Fibroblast of skin of right biceps (primary cell): ENCODE measurements at places on chromosomes 2 and 18.

GRCh38 chr2:181183878-181184542, 203.6 kb downstream of the UBE2E3 start:
- no peak for DNase-seq

- peak; percentile 58 for DNase-seq
Observed at GRCh38 chr2:36633470-36634092, 35.6 kb upstream of the FEZ2 start.

GRCh38 chr18:27604583-27604982, 419.5 kb upstream of the CHST9 start:
- DNase-seq: peak; percentile 6

GRCh38 chr2:64212801-64213321, 68.6 kb upstream of the PELI1 start:
- DNase-seq: peak; percentile 57

GRCh38 chr2:52084759-52085158, 1052.8 kb upstream of the NRXN1 start:
- peak; percentile 53 for DNase-seq

DNA sequence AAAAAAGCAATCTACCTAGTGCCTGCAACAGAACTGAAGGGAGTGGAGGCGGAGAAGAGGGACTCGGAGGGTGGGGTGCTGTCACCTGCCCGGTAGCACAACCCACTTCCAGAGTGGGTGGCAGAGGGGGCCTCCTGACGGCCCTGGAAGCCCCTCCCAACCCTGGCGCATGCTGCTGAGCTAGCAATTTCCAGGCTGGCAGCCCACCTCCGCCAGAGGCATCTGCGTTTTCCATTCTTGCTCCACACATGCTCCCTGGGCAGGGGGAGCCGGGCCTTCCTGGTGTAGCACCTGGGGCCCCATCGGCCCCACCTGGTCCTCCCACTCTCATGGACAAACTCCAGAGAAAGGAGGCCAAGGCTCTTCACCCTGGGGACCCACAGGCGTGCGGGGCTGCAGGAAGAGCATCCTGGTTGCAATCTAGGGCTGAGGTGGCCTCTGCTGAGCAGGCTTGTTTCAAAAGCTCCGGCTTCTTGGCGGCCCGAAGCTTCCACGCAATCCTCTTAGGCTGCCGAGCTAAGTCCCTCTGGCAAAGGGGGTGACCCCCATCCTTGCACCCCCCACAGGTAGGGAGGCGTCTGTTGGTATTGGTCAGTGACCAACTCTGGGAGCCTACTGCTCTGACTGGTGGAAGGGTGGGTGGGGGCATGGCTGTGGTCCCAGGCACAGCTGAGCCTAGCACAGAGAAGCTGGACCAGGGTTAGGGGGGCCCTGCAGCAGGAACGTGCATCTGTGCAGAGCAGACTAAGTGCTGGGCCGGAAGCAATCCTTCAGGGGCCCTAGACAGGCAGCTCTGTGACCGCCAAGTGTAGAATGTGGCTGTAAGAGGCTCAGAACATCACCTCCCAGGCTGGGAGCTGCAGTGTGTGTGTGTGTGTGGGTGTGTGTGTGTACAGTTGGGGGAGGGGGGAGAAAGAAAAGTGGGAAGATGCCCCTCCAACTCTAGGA, 2.6 kb downstream of the HS6ST1 start:
- peak; percentile 77 for DNase-seq

DNA sequence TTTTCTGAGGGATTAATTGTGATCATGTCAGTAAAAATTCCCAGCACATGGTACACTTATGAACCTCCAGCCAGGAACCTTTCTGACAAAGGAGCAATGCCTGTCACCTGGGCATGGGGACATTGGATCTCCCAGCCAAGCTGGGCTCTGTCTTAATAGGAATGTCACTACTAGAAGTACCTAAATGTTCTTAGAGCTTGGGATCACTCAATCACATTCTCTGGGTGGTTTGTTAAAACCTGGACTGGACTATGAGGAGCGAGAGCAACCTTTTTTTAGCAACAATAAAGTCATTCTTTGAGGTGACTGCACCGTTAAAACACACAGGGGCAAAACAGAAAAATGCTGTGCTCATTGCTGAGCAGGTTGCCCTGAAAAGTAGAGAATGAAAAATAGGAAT, 6.4 kb upstream of the PPP1CB start:
- DNase-seq: no peak

- peak; percentile 43 for DNase-seq
Observed at GRCh38 chr18:44803019-44803650, 122.4 kb downstream of the SETBP1 start.

GRCh38 chr2:30948857-30949256, 141.6 kb upstream of the CAPN13 start:
- DNase-seq: no peak

DNA sequence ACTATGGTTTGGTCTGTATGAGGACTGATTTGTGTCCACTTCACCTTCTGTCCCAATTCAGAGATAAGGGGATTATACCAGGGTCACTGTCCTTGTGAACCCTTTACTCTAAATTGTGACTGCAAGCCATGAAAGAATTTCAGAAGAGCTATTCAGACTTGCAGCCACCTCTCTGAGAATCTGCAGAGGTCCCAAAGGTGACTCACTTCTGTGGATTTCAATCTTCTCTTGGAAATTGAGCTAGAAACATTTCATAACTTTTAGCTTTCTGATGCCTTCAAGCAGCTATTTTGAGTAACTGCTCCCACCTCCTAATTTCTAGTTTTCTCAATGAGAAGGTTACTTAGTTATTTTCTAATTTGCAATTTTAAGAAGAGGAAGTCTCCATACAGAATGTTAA, 1242.4 kb upstream of the ACVR2A start:
- DNase-seq: peak; percentile 75

DNA sequence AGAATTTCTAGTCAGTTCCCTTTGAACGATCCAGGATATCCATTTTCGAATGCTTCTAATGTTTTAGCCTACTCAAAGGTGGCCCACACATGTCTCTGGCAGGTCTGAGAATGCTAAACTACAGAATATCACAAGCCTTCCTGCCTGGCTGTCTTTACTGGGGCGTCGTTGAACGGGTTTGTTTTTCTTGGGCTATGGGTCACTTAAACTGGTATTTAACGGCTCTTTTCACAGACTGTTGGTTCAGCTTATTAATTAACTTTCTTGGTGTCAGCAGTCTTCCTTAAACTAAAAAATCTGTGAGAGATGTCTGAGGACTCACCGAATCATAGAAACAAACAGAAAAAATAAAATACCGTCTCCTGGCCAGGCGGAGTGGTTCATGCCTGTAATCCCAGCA, 563.2 kb upstream of the NRP2 start:
- DNase-seq: no peak

GRCh38 chr18:79856119-79857007, 58.6 kb downstream of the KCNG2 start:
- DNase-seq: peak; percentile 6

DNA sequence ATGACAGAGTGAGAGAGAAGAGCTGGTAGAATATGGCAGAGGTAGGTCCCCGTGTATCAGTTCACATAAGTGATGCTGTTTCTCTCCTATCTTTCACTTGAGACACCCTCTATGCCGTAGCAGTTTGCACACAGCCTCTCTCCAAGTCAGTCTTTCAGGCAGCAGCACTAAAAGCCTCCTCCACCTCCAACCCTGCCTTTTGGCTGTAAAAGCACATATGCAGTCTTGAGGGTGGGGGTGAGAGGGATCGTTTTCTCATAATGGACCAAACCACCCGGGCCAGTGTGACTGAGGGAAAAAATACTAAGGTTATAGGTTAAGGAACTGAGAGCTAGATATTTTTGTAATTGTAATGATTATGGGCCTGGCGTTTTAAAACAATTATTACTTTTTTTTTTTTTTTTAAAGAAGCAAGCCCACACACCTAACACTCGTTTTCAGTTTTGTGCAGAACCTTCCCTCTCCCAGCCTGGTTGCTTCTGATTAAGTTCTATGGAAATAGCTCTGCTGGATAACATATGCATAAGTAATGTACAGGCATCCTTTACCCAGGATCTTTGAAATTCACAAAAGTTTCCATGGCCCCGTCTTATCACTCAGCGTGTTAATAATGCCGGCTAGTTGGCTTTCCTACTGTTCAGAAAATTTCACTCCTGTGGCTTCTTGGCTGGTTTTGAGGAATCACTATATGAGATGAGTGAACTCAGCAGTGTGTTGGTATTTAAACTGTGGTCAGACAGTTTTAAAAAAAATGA, 112.2 kb upstream of the MEIS1 start:
- no peak for DNase-seq

DNA sequence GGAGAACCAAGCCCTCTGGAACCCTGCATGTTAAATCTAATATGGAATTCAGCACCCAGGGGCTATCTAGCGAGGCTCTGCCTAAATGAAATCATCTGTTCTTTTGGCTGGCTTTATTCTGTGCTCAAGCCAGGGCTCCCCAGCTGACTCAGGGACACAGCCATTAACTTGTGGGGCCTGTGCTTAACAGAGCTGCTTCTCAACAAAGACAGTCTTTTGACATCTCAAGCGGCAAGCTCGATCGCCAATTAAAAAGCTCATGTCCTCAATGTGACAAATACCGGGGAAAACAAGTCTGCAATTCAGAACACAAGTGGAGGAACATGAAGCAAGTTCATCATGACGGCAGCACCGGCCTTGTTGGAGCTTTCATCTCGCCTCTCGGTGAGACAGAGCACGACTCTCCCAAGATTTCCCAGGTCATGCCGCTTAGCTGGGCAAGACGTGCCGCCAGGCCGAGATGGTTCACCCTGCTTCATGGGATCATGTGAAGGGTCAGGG, 64.9 kb downstream of the KLHL29 start:
- no peak for DNase-seq

DNA sequence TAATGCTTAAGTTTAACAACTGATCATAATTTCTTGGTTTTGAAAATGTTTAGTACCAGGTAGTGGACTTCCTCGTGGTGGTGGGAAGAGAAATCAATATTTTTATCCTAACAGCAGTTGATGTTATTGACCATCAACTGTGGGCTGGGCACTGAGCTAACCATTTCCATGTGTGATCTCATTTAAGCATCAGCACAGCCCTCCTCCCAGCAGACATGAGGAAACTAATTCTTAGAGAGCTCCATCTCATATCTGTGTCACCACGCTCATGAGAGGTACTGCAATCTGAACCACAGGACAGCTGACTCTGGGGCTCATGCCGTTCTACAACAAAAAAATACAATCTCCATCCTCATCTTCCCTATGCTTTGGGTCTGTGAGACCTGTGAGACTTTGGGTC, 332.8 kb upstream of the RAB12 start:
- no peak for DNase-seq

- no peak for DNase-seq
Observed at GRCh38 chr18:74468547-74469061, 11.5 kb upstream of the DIPK1C start.

DNA sequence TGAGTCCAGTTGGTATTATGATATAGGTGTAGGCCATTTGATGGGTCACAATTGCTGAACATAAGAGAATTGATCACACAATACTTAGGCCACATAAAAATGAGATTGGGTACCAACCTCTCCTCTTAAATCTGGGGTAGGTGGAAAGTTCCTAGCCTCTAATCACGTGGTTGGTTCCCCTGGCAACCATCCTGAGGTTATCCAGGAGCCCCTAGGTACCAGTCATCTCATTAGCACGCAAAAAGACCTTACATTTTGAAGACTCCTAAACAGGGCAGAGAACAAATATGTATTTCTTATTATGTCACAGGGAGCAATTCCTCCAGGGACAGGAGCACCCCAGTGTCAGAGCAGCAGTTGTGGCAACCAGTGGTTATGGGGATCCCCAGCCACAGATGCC, 12.7 kb upstream of the SELENOI start:
- no peak for DNase-seq

GRCh38 chr2:224925810-224926100, 116.5 kb downstream of the DOCK10 start:
- peak; percentile 57 for DNase-seq

DNA sequence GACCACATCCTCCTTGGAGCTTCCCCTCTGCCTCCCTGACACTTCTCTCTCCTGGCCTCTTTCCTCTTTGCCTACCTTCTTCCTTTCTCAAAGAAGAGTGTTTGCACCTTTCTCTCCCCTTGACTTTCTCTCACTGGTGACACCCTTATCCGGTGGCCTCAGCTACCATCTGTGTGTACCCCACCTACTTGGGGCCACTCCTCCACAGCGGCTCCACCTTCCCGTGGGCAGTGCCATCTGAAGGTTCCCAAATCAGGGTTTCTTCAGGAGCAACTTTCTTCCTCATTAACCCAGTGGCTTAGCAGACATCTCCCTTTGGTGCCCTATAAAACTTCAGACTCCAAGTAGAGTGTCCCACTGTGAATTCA, 5.3 kb upstream of the NCL start:
- no peak for DNase-seq

- DNase-seq: peak; percentile 41
Observed at GRCh38 chr2:181120625-181121024, 140.2 kb downstream of the UBE2E3 start.
